Right ventricle myocardium inferior (tissue), 1 donor: ENCODE measurements at places on chromosomes 4 and X.

DNA sequence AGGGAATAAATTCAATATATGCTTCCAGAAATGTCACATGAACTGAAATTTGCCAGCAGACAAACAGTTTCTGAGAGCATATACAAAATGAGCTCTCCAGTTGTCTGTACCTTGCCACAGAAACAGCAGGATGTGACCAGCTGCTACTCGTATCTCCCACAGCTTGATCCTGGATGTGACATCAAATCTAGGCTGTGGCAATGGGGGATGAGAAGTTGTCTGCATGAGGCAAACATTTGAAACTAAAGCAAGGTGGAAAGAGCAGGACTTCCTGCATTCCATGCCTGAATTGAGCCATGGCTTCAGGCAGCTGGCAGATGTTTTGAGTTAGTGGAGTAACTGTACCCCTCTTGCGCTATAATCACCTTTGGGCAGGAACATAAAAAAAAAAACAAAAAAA, 1724.0 kb downstream of the RPA4 start:
- no peak for DNase-seq

- no peak for DNase-seq
Measured at GRCh38 chrX:44305921-44306320, 37.6 kb downstream of the EFHC2 start.

DNA sequence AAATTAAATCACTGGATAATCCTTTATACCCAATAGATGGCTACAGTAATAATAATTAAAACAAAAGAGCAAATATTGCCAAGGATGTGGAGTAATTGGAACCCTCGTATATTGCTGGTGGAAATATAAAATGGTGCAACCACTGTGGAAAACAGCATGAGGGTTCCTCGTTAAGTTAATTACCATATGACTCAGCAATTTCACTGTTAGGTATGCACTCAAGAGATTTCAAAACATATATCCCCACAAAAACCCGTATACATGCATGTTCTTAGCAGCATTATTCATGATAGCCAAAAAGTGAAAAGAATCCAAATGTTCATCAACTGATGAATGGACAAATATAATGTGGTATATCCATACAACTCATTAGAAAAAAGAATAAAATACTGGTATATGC, 103.3 kb downstream of the TEX13C start:
- DNase-seq, result no peak

DNA sequence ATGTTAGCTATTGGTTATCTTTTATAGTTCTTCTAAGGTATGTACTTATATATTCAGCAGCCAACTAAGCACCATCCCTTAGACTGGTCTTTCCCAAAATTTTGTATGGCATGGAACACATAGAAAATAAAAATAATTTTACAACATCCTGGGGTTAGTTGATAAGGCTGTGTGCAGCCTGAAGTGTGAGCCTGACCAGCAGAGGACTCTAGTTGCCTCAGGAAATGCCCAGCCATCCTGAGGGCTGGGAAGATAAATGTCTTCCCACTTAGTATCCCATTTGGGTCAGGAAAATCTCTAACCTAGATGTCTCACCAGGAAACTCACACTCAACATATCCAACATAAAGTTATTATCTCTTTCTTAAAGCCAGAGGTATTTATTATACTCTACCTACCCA, 251.4 kb upstream of the POF1B start:
- no peak for DNase-seq

GRCh38 chrX:46754586-46755061, 4.3 kb downstream of the SLC9A7 start:
- no peak for DNase-seq

GRCh38 chrX:109638158-109638557, 13.2 kb upstream of the KCNE5 start:
- DNase-seq, result no peak
